ENCODE measurements at places on chromosomes 1 and 21.

DNA sequence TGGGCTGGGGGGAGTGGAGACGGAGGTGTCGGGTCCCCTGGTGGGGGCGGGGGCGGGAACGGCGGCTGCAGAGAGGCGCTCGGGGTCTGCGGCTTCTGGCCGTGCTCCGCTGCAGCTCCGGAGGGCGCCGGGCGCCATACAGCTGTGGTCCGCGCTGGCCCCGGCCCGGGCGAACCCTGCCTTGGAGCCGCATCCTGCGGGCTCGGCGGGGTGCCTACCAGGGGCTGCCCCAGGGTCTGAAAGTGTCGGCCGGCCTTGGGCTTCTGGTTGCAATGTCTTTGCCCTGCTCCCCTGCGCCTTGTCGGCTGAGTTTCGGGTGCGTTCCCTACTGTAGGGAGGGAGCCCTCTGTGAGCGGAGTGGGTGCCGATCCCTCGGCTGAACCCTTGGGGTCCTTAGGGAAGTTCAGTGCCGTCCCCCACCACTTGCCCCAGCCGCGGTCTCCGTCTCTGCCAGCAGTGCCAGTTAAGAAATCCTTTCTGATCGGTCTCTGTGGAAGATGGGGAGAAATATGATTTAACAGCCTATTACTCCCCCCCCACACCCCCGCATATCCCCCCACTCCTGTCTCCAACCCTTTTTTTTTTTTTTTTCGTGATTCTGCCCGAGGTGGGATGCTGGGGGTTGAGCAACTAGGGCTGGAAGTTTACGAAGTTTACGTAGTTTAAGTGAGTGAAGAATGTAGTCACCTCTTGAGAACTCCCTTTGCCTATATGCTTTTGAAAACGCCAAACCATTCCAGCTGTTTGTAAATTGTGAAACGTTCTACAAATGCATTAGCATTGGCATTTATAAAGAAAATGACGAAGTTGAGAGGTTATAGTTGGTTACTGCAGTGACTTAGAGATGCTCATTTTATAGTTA lies 588 bp downstream of the NEXN start:
- peak; percentile 21 for DNase-seq

DNA sequence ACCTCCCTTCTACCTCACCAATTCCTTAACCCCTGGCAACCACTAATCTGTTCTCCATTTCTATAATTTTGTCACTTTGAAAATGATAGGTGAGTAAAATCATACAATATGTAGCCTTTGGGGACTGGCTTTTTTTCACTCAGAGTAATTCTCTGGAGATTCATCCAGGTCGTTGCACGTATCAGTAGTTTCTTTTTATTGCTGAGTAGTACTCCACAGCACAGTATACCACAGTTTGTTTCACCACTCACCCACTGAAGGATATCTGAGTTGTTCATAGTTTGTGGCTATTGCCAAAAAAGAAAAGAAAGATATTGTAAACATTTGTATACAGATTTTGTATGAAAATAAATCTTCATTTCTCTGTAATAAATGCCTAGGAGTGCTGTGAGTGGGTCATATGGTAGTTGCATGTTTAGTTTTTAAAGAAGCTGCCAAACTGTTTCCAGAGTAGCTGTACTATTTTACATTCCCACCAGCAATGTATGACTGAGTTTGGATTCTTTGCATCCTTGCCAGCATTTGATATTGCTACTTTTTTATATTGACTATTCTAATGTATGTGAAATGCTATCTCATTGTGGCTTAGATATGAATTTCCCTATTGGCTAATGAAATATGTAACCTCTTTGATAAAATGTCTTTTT lies 3.7 kb downstream of the CHD1L start:
- DNase-seq, result no peak

GRCh38 chr1:160891474-160891873 lies 6.5 kb upstream of the ITLN1 start:
- DNase-seq, result no peak

- DNase-seq, result peak; percentile 13
These were observed 5.8 kb downstream of the RAP1GAP start for GRCh38 chr1:21663248-21663950.

- no peak for DNase-seq
These were observed 367.1 kb upstream of the ADGRL4 start for GRCh38 chr1:79373481-79374125.

- no peak for DNase-seq
These were observed 32.1 kb upstream of the ADORA3 start for GRCh38 chr1:111535256-111536191.

- no peak for DNase-seq
These were observed 29.6 kb upstream of the WASF2 start for GRCh38 chr1:27519331-27520258.

DNA sequence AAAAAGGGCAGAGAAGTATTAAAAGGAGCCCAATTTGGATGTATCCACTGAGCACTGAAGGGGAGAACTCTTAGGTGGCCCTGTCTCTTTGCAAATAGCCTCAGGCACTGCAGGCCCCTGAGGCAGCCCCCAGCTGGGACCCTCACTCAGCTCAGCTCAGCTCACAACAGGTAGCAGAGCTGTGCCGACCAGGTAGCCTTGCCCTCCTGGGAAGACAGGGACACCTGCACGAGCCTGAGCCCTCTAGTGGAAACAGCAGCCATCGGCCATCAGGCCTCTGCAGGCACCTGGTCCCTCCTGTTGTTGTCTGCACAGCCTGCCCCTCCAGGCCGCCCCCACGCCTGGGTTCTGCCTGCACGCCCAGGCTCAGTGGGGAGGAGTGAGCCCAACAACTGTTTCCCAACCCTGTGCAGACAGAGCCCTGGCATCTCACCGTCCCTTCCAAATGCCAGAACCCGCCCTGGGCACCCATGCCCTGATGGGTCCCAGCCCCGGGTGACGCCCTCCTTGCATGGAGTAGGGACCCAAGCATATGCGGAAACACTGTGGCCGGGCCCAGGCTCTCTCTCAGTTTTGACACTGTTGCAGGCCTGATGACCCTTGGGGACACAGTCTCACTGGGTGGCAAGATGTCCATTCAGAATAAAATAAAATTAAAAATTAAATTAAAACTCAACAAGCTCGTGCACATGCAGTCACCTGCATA lies 60.0 kb upstream of the AJAP1 start:
- no peak for DNase-seq

GRCh38 chr1:189567890-189568289 lies 909.8 kb downstream of the BRINP3 start:
- no peak for DNase-seq

- peak; percentile 54 for DNase-seq
These were observed 4.3 kb downstream of the THEM4 start for GRCh38 chr1:151905070-151905442.

GRCh38 chr1:156677616-156678596 lies 699 bp upstream of the NES start:
- no peak for DNase-seq

- DNase-seq, result no peak
These were observed 59.4 kb upstream of the ZBTB18 start for GRCh38 chr1:243991650-243992049.

- DNase-seq, result no peak
These were observed 59.0 kb upstream of the EFHD2 start for GRCh38 chr1:15350551-15351200.

- DNase-seq, result no peak
These were observed 6.8 kb downstream of the PRDM16 start for GRCh38 chr1:3075666-3076362.

DNA sequence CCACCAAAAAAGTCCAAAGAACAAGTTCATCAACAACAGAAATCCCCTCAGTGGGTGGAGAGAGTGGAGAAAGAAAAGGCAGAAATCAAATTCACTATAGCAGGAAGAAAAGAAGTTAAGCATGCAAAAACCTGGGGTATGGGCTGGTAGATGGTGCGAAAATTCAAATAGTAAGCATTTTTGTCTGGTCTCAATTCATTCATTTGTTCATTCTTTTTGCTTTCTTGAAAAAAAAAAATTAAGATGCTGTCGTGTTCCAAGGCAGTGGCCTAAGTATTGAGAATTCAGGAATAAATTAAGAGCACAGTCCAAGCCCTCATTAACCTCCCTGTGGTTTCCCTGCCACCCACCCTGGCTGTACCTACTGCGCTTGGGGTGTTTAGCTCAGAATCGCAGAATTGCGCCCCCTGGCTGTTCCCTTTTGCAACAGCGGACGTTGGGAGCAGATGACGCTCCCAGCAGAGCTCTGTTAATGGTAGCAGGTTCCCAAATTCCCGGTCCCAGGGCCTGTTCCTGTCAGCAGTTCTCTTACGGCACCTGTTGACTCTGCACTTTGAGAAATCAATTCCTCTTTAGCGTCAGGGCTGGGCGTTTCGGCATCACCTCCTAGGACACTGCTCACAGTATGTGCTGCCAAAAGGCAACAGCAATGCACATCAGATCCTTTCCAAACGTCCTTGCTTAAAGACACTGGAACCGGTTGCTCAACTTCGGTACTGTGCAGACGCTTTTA lies 34.0 kb upstream of the SSX2IP start:
- DNase-seq, result peak; percentile 60

- no peak for DNase-seq
These were observed 8.0 kb upstream of the PCBP3 start for GRCh38 chr21:45635271-45636151.

- DNase-seq, result no peak
These were observed 259.6 kb upstream of the PLD5 start for GRCh38 chr1:242784084-242784483.

- peak; percentile 75 for DNase-seq
These were observed 14.3 kb downstream of the THBS3 start for GRCh38 chr1:155193275-155193990.

DNA sequence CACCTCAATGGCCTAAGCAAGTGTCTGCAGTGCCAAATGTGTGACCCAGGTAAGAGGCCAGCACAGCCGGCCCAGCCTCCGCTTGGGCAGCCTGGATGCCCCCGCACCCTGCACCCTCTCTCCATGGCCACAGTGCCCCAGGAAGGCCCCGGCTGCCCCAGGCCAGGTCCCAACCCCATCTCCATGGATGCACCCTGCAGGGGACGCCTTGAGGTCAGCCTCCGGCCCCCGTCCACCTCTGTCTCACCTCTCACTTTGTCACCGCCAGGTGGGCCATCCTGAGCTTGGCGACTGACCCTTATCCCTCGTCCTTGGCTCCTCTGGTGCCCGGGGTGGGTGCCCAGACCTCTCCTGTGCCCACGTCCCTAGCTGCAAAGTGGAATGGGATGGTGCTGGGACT lies 2.2 kb downstream of the TNFRSF14 start:
- DNase-seq, result no peak

DNA sequence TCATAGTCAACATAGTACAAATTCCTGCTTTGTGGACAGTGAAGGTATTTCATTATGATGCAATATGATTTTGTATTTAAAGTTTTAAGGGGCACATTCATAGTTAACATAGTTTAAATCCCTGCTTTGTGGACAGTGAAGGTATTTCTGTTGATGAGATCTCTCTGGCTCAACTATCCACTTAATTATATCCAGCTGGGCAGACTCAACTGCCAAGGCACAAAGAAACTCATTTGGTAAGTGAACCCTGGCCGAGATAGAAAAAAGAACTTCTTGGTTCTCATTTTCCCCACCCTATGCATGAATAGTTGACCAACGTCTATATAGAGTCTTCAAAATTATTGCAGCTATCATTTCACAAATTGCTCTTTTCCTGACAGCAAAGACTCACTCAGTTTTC lies 1194.6 kb downstream of the NCAM2 start:
- no peak for DNase-seq

DNA sequence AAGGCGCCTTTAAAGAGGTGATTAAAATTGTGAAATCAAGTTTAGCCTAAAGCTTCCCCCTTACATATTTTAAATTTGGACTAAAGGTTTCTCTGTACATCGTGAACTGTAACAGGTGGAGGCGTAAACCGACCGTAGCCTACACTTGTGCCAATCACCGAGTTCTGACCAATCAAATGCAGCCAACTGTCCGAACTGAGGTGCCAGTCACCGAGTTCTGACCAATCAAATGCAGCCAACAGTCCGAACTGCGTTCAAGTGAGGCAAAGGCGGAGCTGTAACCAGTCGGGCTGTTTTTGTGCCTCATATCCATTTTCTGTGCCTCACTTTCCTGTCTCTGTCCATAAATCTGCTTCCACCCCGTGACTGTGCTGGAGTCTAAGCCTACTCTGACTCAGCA lies 7.4 kb downstream of the TFF1 start:
- DNase-seq, result no peak

DNA sequence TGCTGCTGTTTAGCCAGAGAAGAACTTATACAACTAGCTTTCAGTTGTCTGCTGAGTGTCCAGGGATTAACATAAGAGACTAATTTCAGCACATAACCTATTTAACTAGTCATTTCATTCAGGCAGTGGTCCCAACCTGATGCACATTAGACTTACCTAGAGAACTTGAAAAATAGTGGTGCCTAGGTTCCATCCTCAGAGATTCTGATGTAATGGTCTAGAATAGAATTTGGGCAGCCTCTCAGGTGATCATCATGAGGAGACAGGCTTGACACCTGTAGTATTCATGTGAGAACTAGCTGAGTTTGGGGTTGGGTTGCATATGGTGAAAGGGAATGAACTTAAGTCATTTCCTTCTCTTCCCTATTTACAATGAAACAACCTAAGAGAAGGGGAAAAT lies 24.8 kb downstream of the CNST start:
- no peak for DNase-seq

- peak; percentile 50 for DNase-seq
These were observed 22.0 kb downstream of the FOXO6 start for GRCh38 chr1:41383094-41383852.

DNA sequence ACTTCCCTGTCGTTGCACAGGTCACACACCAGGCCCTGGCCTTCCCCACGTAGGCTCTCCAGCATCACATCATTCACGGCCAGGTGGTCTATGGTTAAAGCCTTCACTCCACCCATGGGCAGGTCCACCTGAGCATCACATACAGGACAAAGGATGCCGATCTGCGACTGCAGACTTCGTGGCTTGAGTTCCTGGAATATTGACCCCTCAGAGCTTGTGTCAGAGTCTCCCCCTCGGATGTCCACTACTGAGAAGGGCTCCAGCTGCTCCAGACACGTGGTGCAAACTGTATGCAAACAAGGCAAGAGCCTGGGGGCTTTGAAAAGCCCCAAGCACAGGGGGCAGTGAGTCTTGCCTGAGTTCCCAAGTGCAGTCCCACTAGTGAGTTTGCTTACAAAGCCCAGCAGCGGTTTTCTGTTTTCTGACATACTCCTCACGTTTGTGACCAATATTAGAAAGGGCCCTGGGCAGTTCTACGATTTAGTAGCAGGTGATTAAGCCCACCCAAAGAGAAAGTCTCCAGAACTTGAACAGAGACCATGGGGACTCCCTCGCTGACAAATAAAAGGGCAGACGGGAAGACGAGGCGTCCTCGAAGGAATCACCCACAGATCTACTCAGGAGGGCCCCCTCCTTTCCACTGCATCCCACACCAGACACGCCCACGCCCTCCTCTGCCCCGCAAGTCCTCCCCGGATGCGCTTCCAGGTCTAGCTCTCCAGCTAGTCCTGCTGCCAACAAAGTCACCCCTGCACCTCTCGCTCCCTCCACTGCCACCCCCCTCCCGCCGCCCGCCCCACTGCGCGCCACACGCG lies 568 bp downstream of the TRIM45 start:
- DNase-seq, result no peak
